ENCODE measurements at places on chromosomes 5 and 9.

- no peak for DNase-seq
These were observed 2.7 kb downstream of the TSLP start for GRCh38 chr5:111074244-111074643.

- no peak for DNase-seq
These were observed 306.1 kb downstream of the EFNA5 start for GRCh38 chr5:107364443-107365319.

GRCh38 chr9:130421802-130422276 lies 22.9 kb upstream of the ASS1 start:
- DNase-seq = peak; percentile 23

DNA sequence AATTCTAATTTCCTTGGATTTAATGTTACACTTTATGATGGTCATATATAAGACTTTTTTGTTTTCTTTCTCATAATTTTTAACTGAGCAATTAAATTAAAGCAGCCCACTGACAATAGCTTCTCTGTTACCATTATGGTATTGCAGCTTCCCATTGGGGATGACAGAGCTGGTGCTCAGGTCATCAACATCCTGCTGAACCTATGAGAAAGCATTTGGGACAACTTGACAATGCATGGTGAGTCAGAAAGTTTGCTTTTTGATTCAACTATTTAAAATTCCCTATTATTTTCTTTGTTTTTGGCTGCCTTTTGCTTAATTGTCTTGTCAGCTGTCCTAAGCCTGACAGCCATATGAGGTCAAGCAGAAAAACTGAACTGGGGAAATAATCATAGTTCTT lies 487.4 kb upstream of the RIOK2 start:
- DNase-seq = no peak

GRCh38 chr9:77176686-77177142 lies 620 bp upstream of the VPS13A start:
- DNase-seq = no peak

DNA sequence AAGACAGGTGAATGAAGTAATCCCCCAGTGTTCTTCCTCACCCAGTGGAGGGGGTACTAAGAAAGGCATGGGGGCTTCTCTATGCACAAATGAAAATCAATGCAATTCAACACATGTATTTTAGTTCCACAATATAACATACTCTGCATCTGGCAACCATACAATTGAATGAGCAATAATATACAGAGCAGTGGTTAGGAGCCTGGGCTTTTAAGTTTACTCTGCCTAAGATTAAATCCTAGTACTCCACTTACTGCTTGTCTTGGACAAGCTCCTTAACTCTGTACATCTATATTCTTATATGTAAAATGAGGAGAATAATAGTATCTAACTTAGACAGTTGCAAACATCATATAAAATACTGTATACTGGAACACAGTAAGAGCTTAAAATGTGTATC lies 195.4 kb upstream of the TRIM32 start:
- DNase-seq = no peak

Measured in foreskin keratinocyte (primary cell).